CD4-positive, alpha-beta T cell treated with Interleukin-12 subunit alpha and Interleukin-12 subunit beta, for 1 hour (primary cell): ENCODE measurements at places on chromosomes 13 and 19.

GRCh38 chr19:3115916-3116602 is 19.8 kb upstream of the GNA15 start:
- DNase-seq: no peak

- DNase-seq: no peak
Measured at GRCh38 chr13:44932171-44932849, 57.0 kb downstream of the NUFIP1 start.

DNA sequence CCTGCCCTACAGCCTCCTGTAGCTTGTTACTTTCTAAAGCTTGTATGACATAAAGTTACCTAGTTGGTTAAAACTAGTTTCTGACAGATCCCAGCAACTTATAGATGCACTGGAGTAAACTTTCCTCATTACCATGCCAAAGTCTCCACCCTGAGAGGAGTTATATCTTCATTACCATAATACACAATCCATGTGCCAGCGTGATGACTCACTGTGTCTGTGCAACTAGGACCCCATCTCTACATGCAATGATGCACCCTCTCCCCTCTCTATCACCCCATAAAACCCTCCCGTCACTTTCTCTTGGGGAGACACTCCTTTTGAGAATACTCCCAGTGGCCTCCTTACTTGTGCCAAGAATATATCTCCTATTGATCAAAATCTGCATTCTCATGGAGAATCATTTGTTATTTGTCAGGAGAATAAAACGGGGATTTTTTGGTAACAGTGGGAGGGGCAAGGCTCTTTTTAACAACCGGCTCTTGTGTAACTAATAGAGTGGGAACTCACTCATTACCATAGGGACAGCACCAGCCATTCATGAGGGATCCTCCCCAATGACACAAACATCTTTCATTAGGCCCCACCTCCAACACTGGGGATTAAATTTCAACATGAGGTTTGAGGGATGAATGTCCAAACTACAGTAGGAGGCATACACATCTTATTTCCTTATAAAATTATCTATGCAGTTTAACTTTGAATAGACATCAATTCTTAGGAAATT is 235.1 kb upstream of the ATXN8OS start:
- no peak for DNase-seq

DNA sequence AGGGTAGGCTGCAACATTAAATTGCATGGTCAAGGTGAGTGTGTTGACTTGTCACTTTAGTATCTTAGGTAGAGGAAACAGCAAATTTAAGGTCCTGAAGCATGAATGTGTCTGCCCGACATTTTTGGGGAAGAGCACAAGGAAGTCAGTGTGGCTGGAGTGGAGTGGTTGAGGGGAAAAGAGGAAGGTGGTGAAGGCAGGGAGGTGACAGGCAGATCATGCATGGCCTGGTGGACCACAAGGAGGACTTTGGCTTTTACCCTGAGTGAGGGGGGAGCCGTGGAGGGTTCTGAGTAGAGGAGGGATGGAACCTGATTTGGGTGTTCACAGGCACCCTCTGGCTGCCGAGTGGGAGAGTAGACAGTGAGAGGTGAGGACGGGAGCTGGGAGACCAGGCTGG is 168.0 kb downstream of the IER2 start:
- no peak for DNase-seq

DNA sequence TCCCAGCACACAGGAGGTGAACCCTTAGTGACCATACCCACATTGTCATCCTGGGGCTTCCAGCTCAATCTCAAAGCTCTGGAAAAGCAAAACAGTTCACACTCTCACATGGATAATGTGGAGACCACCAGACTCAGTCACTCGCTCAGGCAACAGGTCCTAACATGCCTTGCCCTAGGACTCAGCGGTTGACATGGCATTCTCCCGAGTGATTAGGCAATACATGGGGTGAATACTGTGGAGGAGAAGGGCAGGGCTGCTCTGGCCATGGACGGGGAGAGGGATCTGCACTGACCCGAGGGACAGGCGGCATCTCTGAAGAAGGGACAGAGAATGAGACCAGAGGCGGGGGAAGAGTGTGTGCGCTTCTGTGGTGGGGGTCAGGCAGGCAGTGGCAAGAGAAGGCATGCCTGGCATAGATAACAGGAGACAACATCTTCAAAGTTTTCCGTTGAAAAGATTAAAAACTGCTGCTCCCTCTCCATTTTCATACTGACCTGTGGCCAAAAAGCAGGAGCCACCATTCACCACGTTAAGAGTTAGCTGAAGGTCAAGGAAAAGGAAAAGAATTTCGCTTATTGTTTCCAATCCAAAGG is 44.5 kb upstream of the EPHX3 start:
- no peak for DNase-seq

- peak; percentile 69 for DNase-seq
Measured at GRCh38 chr13:114132419-114133121, at the start of gene RASA3. RASA3 (minus strand) TSS chr13:114132623; CDS start chr13:114132489, 134 bp downstream.

- no peak for DNase-seq
Measured at GRCh38 chr19:15252398-15253018, 20.3 kb upstream of the EPHX3 start.

DNA sequence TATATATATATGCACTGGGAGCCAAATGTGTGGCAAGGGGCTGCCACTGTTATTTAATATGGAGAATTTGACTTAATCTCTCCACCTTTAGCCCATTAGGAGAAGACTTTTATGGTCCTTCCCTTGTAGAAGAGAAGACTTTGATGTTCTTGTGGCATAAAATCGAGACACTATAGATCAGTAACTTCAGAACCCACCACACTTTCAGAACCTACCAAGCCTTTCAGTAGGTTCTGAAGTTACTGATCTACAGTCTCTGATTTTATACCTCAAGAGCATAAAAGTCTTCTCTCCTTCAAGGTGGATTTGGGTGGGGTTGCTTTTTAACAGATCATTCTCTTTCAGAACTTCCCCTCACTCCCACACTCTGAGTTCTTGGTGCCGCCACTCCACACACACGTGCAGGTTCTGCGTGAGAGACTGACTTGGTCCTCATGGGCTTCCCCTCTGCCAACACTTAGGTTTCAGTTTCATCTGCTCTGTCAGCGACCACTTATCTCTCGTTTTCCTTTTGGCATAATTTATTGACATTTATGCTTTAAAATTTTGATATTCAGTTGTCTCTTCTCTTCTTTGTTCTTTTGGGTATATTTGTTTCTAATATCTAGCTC is 213.4 kb upstream of the PCDH17 start:
- DNase-seq: no peak

- DNase-seq: no peak
Measured at GRCh38 chr13:79404985-79405384, 1.1 kb downstream of the RBM26 start.

GRCh38 chr13:30735025-30735871 is at the start of gene ALOX5AP:
ALOX5AP (plus strand) TSS chr13:30735543; CDS start chr13:30735606, 63 bp downstream.
- peak; percentile 51 for DNase-seq

GRCh38 chr13:58247080-58247479 is 615.5 kb downstream of the PCDH17 start:
- no peak for DNase-seq

- no peak for DNase-seq
Measured at GRCh38 chr13:77338961-77339401, 12.1 kb upstream of the MYCBP2 start.

- DNase-seq: no peak
Measured at GRCh38 chr19:852136-853013, at the start of gene ELANE. ELANE (plus strand) TSS chr19:852303; CDS start chr19:852329, 26 bp downstream.

DNA sequence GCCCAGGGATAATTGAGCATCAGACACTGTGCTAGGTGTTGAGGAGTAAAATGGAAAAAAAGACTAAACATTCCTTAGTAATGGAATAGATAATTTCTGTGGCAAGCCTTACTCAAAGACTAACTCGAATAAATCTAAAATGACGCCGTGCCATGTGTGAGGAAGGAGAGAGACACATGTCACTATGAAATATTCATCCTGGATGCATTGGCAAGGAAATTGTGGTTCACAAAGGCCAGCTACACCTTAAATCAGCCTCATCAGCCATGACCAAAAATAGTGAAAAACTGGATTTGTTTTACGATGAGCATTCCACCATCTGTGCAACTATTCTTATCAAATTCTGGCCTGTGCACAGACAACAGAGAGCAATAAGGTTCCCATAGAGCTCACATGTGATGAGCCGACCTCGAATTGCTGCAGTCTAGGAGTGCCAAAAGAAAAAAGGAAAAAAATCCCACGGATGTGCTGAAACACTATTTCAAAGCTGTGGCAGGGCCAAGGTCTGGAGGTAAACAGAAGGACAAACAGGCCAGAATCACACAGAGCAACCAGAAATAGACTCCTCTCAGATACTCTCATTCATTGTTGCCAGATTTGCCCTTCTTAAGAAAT is 505.7 kb downstream of the EFNB2 start:
- DNase-seq: no peak

- no peak for DNase-seq
Measured at GRCh38 chr13:40064154-40065097, 409.0 kb downstream of the COG6 start.

DNA sequence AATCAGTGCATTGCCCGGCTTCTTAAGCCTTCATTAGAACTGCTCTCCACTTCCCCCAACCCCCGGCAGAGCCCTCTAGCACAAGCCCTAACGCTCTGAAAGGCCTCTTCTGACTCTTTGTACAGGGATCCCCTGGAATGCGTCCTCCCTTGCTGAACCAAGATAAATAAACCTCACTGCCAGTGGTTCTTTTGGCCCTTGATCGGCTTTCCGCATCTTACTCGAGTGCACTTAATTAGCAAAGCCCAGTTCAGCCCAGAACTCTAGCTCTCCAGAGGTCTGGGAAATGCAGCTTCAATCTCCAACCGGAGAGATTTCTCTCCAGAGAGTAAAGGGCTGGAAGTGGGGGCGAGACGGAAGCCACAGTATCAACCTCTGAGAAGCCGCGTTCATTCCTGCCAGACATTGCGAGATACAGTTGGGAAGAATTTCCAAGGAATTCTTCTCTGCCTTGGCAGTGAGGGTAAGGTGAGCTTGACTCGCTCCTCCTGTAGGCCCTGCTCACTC is 8.7 kb upstream of the ZNF444 start:
- DNase-seq: no peak

- peak; percentile 51 for DNase-seq
Measured at GRCh38 chr19:6087074-6087571, 23.2 kb downstream of the RFX2 start.

DNA sequence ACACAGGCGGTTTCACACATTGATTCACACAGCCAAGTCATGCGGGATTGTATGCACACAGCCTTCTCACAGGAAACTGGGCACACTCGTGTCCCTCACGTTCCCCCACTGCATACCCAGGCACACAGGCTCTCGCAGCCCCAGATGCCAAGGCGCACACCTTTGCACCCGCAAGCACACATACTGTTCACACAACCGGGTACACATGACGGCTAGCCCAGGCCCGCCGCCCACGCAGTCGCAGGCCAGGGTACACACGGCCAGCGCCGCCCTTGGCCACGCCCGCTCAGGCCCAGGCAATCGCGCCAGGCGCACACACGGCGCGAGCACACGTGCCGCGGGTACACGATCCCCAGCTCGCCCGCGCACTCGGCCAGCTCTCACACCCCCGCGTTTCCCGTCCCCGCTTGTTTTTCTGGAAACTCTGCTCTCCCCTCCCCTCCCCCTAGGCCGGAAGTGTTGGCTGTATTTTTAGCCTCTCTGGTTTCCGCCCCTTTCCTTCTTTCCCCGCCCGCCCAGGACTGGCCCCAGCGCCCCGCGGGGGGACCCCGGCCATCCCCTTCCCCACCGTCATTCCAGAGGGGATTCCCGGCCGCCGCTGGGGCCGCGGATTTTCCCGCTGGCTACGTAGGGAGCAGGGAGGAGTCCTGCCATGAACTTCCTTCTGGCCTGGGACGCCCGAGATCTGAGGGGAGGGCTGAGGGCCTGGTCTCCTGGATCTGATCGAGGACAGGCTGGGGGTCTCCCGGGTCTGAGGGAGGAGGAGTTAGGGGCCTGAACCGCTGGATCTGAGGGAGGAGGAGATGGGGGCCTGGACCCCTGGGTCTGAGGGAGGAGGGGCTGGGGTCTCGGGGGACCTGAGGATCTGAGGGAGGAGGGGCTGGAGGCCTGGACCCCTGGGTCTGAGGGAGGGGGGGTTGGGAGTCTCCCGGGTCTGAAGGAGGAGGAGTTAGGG is 4.0 kb upstream of the ZFP36 start:
- DNase-seq: peak; percentile 94

GRCh38 chr19:1445185-1445931 is 4.6 kb upstream of the APC2 start:
- peak; percentile 82 for DNase-seq
